ENCODE measurements at places on chromosomes 6 and 20. TPM values are rescaled to one million over a fixed set of nuclear protein-coding genes. Genes with fewer than 3 reads are reported as not detected.

DNA sequence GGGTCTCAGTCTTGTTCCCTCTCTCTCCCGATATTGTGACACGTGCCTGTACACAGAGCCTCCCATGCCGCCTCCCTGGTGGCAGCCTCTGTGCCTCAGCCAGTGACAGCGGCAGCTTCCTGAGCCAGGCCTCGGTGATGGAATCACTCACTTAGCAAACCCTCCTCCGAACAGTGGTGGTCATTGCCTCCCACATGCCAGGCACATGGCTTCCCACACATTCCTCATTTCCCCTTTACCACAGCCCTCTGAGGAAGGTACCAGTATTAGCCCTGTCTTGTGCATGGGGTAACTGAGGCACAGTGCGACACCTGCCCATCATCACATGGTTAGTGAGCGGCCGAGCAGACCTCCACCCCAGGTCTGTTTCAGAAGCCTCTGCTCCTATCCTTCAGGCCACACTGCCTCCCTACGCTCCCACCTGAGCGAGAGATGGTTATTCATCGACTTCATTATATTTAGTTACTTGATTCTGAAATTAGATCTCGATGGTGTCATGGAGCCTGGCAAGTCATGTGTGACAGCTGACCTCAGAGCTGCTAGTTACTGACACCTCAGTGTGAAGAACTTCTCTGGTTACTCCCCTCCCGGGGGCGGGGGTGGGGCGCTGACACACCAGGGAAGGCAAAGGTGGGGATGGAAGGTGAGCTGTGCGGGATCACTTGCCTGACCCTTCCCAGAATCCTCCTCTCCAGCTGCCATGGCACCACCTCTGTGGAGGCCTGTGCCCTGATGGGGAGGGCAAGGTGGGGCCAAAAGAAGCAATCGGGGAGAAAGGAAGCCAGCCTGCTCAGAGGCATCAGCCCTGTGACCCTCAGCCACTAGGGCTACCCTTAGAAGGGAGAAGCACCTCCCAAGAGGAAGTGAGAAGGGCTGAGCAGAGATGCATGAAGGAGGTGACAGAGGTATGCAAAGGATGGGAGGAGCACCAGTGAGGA lies 17.9 kb downstream of the MDGA1 start:
- DNase-seq, result no peak
- H3K4me1 ChIP-seq, result no peaks in the 10 kb centered on the region
- no peaks in the 10 kb centered on the region for H3K36me3 ChIP-seq
- no peak overlapping the region for H3K4me3 ChIP-seq
- H3K27ac ChIP-seq, result no peak overlapping the region
- peaks cover 14% of the 10 kb centered on the region for H3K27me3 ChIP-seq

GRCh38 chr6:148074738-148075137 lies 267.9 kb upstream of the SASH1 start:
- no peaks in the 10 kb centered on the region for H3K4me1 ChIP-seq
- no peak overlapping the region for H3K27ac ChIP-seq
- H3K27me3 ChIP-seq, result peaks cover 3% of the 10 kb centered on the region

- H3K4me1 ChIP-seq, result no peaks in the 10 kb centered on the region
- no peaks in the 10 kb centered on the region for H3K36me3 ChIP-seq
- H3K4me3 ChIP-seq, result no peak within 1 kb of the TSS
- H3K27ac ChIP-seq, result no peak within 1 kb of the TSS
- H3K27me3 ChIP-seq, result peaks cover 46% of the 10 kb centered on the region
- DNase-seq, result no peak
Measured at GRCh38 chr20:36305602-36306551, at the start of gene DLGAP4. DLGAP4 (plus strand) TSS chr20:36306339; CDS start chr20:36431718, 125,379 bp downstream.

GPX5 gene
- not detected for total RNA-seq

CFB gene
- total RNA-seq, result 0.48 TPM
